Peyer's patch (tissue), 4 donors: ENCODE measurements at places on chromosomes 11 and 22. TPM values are rescaled to one million over a fixed set of nuclear protein-coding genes. Genes with fewer than 3 reads are reported as not detected.

C11orf65 gene
- total RNA-seq, result not detected

TCN2 gene
- total RNA-seq, result 248 TPM

SDHD gene
- 152 TPM for total RNA-seq

CHRM1 gene
- total RNA-seq, result 0.76 TPM

FAT3 gene
- total RNA-seq, result 0.19 TPM

YPEL4 gene
- total RNA-seq, result 0.35 TPM

CADM1 gene
- total RNA-seq, result 0.88 TPM

MARK2 gene
- total RNA-seq, result 72.2 TPM

MMP7 gene
- not detected for total RNA-seq

KCNK4 gene
- total RNA-seq, result not detected

LTBP3 gene
- total RNA-seq, result 42.0 TPM

BAIAP2L2 gene
- total RNA-seq, result 254 TPM

GALNT18 gene
- total RNA-seq, result 3.5 TPM
